ENCODE measurements at places on chromosomes 1 and 21. TPM values are rescaled to one million over a fixed set of nuclear protein-coding genes. Genes with fewer than 3 reads are reported as not detected.

Gene DLGAP3
- not detected for total RNA-seq

Gene MYBPH
- not detected for total RNA-seq

Gene SAMD11
- 1.4 TPM for total RNA-seq

Gene TEDDM1
- total RNA-seq: not detected

- no peak for DNase-seq
These were observed 11.5 kb downstream of the ATPAF1 start for GRCh38 chr1:46656643-46657042.

GRCh38 chr1:82044536-82044935 is 243.8 kb downstream of the ADGRL2 start:
- DNase-seq: no peak

DNA sequence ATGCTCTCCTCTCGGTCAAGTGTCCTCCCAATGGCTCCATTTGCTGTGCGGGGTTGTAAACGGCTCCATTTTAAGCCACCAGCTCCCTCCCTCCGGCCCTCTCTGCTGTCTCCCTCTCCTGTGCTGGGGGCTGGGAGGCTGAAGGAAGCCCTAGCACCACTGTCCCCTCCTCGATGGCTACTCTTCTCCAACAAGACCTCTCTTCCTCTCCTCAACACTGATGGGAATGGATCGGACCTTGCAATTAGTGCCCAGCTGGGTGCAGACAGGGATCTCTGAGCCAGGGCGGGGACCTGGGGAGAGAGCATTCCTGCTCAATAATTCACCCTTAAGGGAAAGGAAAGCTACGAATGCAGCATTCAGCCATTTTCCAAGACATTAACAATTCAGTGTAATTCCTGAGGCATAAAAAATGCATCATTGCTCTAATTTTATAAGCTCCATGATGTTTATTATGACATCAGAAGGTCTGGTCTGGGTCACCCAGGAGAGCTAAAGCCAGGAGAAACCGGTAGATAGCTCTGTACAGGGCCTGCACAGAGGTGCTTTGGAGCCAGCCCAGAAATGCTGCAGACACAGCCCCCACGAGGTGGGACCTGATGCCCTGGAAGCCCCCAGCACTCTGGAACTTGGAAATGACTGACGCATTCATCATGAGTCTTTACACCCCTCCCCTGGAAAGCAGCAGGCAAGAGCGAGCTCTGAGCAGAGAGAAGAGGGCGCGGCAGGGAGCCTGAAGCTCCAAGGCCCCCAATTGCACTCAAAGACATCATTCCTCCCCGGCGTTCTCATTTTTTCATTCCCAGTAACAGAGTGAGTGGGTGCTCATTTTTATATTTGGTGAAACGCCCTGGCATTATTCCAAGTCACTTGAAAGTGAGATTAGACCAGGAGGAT is 76.2 kb upstream of the VAMP3 start:
- DNase-seq: no peak

- no peak for DNase-seq
These were observed 96.5 kb downstream of the KIF14 start for GRCh38 chr1:200524092-200524491.

DNA sequence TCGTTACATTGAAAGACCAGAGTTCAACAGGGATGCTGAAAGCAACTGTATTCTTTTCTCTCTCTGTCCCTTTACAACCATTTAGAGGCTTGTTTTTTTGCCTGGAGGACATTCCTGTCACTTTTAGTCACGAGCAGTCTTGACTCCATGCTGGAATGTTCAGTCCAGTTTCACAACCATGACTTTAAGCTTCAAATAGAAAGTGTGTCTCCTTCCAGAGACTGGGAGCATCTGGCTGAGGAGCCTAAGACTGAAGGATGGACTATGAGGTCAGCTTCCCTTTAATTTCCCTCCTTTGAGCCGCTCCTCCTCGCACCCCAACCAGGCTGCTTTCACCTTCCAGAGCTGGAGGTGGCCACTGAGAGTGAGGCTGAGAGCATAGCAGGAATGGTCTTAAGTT is 10.5 kb upstream of the RYR2 start:
- no peak for DNase-seq

GRCh38 chr1:187390215-187390818 is 561.6 kb downstream of the PLA2G4A start:
- DNase-seq: no peak

DNA sequence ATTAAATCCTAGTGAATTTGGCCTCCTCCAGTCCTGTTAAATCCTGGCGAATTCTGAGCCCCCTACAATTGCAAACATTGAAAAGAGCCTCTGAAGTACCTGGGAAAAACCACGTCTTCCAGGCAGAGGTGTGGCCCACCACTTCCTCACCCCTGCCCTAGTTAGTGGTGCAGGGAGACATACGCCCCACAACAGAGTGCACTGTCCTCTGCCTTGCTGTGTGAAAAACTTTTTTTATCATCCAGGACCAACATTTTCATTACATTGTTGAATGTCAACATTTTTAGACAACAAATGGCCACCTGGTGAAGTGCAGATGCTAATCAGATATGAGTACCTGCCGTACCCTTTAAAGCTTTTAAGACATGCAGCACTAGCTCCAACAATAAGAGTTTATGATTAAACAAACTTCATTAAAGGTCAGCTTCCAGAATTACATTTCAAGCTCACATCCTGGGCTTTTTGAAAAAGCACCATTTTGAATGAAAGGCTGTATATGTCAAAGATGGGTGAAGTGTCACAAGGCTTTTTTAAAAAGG is 13.6 kb upstream of the TMPRSS2 start:
- no peak for DNase-seq

GRCh38 chr1:200774311-200774710 is 35.6 kb downstream of the CAMSAP2 start:
- no peak for DNase-seq

DNA sequence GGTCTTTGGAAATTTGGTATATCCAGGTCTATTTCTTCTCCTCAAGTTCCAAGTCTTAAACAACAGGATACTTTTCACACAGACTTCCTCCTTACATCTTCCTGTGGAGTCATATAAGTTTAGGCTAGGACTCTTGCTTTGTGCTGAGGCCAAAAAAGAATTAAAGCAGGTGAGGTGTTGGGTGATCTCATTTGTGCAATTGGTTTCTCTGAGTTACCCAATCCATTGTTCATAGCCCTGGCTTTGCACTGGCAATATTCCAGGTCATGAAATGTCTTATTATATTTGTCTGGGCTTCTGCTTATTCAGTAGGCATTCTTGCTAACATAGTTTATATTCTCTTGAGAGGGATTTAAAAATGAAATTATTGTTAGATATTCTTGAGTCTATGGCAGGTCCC is 14.1 kb upstream of the KIAA0040 start:
- DNase-seq: no peak

DNA sequence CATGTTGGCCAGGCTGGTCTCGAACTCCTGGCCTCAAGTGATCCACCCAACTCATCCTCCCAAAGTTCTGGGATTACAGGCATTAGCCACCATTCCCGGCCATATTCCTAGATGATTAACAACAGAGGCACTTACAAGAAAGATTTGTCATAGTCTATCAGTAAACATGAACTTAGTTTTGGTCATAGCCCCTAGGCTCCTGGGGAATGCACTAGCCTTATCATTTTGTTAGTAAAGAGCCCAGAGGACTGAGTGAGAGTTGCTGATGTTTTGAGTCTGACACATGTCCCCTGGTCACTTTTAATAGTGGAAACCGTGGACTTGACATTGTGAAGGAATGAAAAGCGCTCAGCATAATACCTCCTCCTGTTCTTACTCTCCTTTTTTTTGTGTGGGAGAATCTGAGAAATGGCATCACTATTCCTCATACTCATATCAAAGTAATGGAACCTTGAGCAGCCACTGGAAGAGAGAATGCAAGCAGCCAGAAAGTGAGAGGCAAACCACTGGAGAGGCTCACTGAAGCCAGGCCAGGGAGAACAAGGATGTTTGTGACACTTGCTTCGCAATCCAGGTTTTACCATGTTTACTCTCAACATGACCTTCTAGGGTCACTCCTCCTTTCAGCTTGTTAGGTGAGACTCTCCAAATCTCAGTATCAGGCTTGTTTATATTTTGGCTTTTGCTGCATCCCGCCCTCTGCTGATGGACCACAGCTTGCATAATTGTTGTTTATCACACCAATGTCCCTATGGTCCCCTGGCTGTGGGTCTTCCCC is 14.8 kb downstream of the ATP1B1 start:
- DNase-seq: no peak

DNA sequence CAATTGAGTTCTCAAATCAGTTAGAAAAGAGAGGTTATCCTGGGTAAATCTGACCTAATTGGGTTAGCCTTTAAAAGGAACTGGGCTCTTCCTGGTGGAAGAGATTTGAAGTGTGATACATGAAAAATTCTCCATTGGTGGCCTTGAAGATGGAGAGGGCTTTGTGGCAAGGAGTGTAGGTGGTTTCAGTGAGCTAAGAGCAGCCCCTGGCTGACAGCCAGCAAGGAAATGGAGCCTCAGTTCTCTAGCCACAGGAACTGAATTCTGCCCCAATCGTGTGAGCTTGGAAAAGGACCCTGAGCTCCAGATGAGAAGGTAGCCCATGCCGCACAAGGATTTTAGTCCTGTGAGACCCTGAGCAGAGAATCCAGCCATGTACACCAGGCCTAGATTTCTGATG is 12.7 kb upstream of the HYI start:
- DNase-seq: no peak

Measured in heart left ventricle (tissue), 16 donors.